B cell (primary cell): ENCODE measurements at places on chromosomes 7 and 10.

GRCh38 chr10:80532571-80532970 lies 5.1 kb upstream of the SH2D4B start:
- no peak overlapping the region for H3K4me3 ChIP-seq
- no peak overlapping the region for H3K27ac ChIP-seq
- DNase-seq: no peak
- no peaks in the 10 kb centered on the region for H3K36me3 ChIP-seq

- no peaks in the 10 kb centered on the region for H3K27me3 ChIP-seq
- no peaks in the 10 kb centered on the region for H3K36me3 ChIP-seq
- no peak for DNase-seq
- H3K4me1 ChIP-seq: no peaks in the 10 kb centered on the region
- H3K4me3 ChIP-seq: no peak overlapping the region
Measured at GRCh38 chr10:125004571-125005311, 62.8 kb downstream of the ZRANB1 start.

GRCh38 chr10:31413325-31413724 lies 94.3 kb downstream of the ZEB1 start:
- DNase-seq: no peak
- H3K27ac ChIP-seq: no peak overlapping the region
- H3K36me3 ChIP-seq: no peaks in the 10 kb centered on the region
- no peak overlapping the region for H3K4me3 ChIP-seq
- no peaks in the 10 kb centered on the region for H3K4me1 ChIP-seq

DNA sequence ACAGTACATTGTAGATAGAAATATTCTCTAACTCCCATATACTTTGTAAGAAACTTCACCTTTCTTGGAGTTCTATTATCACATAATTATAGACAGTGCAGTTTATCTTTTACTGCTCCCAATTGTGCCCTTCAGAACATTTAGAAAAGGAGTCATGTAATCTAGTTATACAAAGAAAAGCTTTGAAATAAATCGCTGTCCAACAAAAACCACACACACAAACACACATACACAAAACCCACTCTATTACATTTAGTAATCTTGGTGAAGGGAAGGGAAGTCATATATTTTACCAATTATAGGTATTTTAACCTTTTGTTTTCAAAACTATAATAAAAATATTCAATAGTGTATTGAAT lies 26.9 kb downstream of the ARL4A start:
- H3K36me3 ChIP-seq: no peaks in the 10 kb centered on the region
- H3K4me3 ChIP-seq: no peak overlapping the region
- DNase-seq: no peak

- H3K27me3 ChIP-seq: no peaks in the 10 kb centered on the region
- no peaks in the 10 kb centered on the region for H3K4me1 ChIP-seq
- H3K36me3 ChIP-seq: no peaks in the 10 kb centered on the region
Measured at GRCh38 chr7:125257617-125258016, 328.0 kb upstream of the POT1 start.

DNA sequence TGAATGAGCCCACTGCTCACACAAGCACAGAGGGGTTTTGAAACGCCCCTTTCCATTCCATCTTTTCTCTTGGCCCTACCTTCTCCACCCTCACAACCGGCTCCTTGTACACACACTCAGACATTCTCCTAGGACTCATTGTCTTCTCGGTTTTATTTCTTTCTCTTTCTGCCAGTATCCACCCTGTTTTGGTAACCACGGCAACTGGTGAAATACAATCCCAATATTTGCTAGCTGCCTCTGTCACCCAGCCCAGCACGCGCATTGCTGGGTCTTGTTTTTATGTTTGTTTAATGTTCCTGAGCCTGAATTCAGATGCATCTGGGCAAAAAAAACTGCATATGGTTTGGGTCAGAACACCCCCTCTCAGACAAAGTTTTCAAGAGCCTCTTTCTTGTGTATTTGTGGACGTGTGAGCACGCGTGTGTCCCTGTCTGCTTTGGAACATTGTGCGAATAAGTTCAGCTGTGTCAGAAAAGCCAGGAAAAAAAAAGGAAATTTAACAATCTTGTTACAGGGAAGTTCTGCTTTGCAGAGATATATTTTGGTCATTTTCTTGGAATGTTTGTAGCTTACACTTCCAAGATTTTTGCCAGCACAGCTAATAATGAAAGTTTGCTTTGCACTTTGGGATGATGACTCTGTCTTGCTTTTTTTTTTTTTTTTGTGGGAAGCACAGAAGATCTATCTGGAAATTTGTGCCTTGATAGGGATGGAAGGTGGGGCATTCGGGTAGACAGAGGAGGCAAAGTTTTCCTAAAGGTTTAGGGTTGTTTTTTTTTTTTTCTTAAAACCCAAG lies 225.9 kb downstream of the TRIL start:
- H3K27ac ChIP-seq: no peak overlapping the region
- no peaks in the 10 kb centered on the region for H3K27me3 ChIP-seq
- no peaks in the 10 kb centered on the region for H3K4me1 ChIP-seq
- no peak for DNase-seq
- H3K4me3 ChIP-seq: no peak overlapping the region

DNA sequence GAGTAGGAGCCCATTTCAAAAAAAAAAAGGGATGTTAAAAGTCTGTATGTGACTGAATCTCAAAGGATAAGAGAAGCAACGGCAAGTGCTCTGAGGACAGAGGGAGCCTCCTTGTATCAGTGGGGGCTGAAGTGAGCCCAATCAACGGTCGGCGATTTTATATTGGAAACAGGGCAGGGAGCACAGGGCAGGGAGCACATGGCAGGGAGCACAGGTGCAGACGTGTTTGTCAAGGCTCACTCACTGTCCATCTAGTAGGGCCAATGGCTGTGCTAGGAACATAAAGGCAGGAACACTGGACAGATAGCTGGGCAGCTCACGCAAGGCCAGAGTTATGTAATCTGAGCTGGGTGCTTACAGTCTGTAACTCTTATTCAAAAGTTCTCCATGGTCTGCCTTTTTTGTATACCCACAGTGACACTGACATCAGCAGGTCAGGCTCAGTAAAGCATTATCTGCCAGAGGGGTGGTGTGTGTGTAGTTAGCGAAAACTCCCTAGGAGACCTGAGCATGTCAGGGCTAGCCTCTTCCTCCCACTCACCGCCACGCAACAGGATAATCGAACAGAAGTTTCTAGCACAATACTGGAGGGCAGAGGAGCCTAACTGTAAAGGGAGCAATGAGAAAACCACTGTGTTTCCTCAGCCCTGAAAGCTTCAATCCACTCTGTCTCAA lies 15.4 kb downstream of the AKR1B1 start:
- no peaks in the 10 kb centered on the region for H3K27me3 ChIP-seq
- no peak for DNase-seq
- no peaks in the 10 kb centered on the region for H3K36me3 ChIP-seq
- no peak overlapping the region for H3K4me3 ChIP-seq
- no peaks in the 10 kb centered on the region for H3K4me1 ChIP-seq
- no peak overlapping the region for H3K27ac ChIP-seq

GRCh38 chr7:24978843-24979469 lies 1.0 kb downstream of the OSBPL3 start:
- no peak for DNase-seq
- no peaks in the 10 kb centered on the region for H3K36me3 ChIP-seq
- no peaks in the 10 kb centered on the region for H3K27me3 ChIP-seq
- H3K4me1 ChIP-seq: peaks cover 17% of the 10 kb centered on the region
- H3K27ac ChIP-seq: peak overlapping the region; percentile 8
- peak overlapping the region; percentile 97 for H3K4me3 ChIP-seq

- H3K36me3 ChIP-seq: no peaks in the 10 kb centered on the region
- H3K4me3 ChIP-seq: no peak overlapping the region
- H3K4me1 ChIP-seq: no peaks in the 10 kb centered on the region
- DNase-seq: no peak
- H3K27ac ChIP-seq: no peak overlapping the region
- H3K27me3 ChIP-seq: no peaks in the 10 kb centered on the region
Measured at GRCh38 chr10:29131952-29132547, 156.8 kb upstream of the LYZL1 start.

- DNase-seq: no peak
- H3K4me3 ChIP-seq: no peak overlapping the region
- H3K27me3 ChIP-seq: no peaks in the 10 kb centered on the region
- no peaks in the 10 kb centered on the region for H3K36me3 ChIP-seq
Measured at GRCh38 chr10:70540789-70541360, 61.7 kb downstream of the PRF1 start.

GRCh38 chr10:22436893-22437619 lies 91.8 kb downstream of the SPAG6 start:
- H3K4me3 ChIP-seq: peak overlapping the region; percentile 82
- H3K4me1 ChIP-seq: peaks cover 19% of the 10 kb centered on the region
- peak overlapping the region; percentile 96 for H3K27ac ChIP-seq
- H3K36me3 ChIP-seq: no peaks in the 10 kb centered on the region
- DNase-seq: peak; percentile 96
- no peaks in the 10 kb centered on the region for H3K27me3 ChIP-seq

- H3K4me3 ChIP-seq: no peak overlapping the region
- peaks cover 5% of the 10 kb centered on the region for H3K4me1 ChIP-seq
- DNase-seq: no peak
- no peaks in the 10 kb centered on the region for H3K36me3 ChIP-seq
Measured at GRCh38 chr10:4691776-4692175, 134.2 kb upstream of the AKR1E2 start.

DNA sequence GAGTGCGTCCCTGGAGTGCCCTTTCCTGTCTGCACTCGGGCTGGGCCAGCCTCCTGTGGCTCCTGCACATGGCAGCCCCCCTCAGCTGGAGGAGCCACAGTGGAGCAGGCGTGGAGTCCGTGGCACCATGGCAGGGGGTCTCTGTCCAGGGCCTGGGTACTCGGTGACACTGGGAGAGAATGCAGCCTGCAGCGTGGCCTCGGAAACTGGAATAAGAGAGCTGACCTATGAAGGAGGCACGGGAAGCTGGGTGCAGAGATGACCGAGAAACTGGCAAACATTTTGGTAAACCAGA lies 25.8 kb upstream of the WDFY4 start:
- no peak overlapping the region for H3K4me3 ChIP-seq
- peak; percentile 27 for DNase-seq
- H3K36me3 ChIP-seq: no peaks in the 10 kb centered on the region
- H3K4me1 ChIP-seq: peaks cover 50% of the 10 kb centered on the region
- H3K27me3 ChIP-seq: no peaks in the 10 kb centered on the region

DNA sequence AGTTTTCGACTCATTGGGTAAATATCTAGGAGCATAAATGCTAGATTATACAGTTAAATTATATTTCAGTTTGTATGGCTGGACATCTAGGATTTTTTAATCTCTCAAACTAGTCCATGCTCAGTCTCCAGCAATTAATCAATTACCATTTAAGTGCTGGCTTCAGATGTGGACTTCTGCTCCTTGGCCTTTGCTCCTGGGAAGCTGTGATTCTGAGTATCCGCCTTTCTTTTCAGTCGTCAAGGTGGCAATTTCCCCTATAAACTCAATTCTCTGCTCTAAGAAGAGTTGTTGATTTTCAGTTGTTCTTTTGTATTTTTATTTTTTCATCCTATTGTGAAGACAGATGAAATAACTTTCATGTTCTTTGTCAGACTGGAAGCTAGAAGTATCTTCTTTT lies 23.7 kb downstream of the TFPI2 start:
- DNase-seq: no peak
- no peak overlapping the region for H3K27ac ChIP-seq
- no peaks in the 10 kb centered on the region for H3K27me3 ChIP-seq
- H3K4me3 ChIP-seq: no peak overlapping the region
- no peaks in the 10 kb centered on the region for H3K36me3 ChIP-seq

DNA sequence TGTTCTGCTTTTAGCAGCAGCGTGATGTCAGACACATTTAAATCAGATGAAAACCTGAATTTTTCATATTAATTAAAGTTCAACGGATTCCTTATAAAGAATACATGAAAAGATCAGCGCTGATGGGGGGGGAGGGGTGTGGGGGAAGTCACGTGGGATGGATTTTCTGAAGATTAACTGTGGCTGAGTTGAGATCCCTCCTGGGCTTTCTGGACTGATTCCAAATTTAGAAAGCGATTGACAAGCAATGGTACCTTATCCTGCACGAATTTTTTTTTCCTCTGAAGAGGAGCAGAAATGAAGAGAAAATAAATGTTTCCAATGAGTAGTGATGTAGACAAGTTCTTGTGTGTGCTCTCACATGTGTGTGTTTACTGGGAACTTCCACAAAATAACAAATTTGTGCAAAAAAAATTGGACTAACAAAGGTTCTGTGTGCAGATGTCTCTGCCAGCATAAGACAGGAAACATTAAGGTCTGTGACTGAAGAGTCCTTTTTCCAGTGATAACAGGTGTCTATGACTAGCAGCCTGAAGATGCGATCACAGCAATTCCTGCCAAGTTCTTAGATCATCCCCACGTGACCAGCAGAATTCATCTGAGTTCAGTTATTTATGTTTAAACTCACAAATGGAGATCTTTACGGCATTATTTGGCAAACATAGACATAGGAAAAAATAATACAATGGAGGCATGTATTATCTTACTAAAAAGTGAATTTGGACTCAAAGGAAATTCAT lies 585.2 kb upstream of the CELF2 start:
- no peaks in the 10 kb centered on the region for H3K27me3 ChIP-seq
- no peaks in the 10 kb centered on the region for H3K4me1 ChIP-seq
- no peak overlapping the region for H3K4me3 ChIP-seq
- no peaks in the 10 kb centered on the region for H3K36me3 ChIP-seq

- H3K36me3 ChIP-seq: no peaks in the 10 kb centered on the region
- H3K27ac ChIP-seq: no peak overlapping the region
- no peaks in the 10 kb centered on the region for H3K4me1 ChIP-seq
- peaks cover 2% of the 10 kb centered on the region for H3K27me3 ChIP-seq
Measured at GRCh38 chr7:116368965-116369364, 130.6 kb upstream of the CAV2 start.

DNA sequence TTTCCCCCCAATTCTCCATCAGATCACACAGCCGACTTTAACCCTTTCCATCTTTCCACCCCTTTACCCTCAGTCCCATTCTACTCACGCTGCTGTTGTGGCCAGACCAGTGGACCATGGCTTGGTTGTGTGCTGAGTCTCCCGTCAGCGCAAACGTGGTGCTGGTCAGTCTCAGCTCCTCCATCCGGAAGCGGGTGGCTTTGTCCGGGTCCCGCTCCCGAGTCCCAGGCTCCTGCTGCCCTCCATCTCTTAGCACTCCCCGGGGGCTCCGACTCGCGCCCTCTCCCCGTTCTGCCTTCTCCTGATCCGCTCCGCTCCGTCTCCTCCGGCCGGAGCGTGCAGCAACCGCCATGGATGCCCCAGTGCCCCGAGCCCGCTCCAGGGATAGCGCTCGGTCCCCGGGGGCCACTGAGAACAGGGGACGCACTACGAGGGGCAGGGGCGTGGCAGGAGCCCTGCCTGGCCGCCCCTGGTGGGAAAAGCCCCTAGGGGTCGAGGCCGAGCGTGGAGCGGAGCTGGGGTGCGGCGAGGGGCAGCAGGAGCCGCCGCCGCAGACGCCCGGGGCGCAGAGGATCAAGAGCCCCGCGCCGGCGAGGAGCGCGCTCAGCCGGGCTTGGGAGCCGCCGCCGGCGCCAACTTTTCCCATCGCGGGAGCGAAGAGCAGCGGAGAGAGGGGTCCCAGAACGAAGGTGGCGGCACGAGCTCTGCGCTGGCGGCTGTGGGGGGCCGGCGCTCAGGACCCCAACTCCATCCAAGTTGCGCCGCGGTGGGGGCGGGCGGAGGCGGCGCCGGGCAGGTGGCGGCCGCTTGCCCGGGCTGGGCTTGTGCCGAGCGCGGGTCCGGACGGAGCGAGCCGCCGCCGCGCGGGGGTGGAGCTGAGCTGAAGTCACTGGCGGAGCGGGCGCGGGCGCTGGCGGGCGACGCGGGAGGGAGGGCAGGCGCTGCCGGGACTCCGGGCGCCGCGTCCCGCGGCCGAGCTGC lies at the start of gene SORCS1:
SORCS1 (minus strand) TSS at position 826 of the 981 bp plus-strand sequence.
- H3K4me3 ChIP-seq: no peak within 1 kb of the TSS
- H3K27me3 ChIP-seq: peaks cover 14% of the 10 kb centered on the region
- no peaks in the 10 kb centered on the region for H3K36me3 ChIP-seq
- no peak within 1 kb of the TSS for H3K27ac ChIP-seq
- no peaks in the 10 kb centered on the region for H3K4me1 ChIP-seq

- no peaks in the 10 kb centered on the region for H3K27me3 ChIP-seq
- H3K4me3 ChIP-seq: no peak overlapping the region
- H3K36me3 ChIP-seq: no peaks in the 10 kb centered on the region
- H3K27ac ChIP-seq: no peak overlapping the region
Measured at GRCh38 chr7:64886956-64887545, 16.0 kb upstream of the ZNF273 start.
